ENCODE measurements at places on chromosomes 2 and 18.

DNA sequence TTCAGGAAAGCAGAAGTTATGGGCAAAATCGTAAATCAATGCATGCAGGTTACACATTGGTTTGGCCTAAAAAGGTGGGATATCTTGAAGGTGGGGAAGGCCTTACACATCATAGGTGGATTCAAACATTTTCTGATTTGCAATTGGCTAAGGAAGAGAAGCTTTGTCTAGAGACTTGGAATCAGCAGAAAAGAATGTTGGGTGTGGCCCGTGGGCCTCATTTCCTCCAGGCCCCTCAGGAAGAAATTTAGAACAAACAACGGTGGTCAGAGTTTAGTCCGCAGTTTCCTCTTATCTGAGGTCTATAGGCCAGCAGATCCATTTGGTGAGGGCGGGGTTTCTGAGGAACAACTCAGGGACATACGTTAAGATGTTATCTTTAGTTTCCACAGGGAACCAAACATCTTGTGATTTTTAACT lies 50.9 kb upstream of the AFF3 start:
- DNase-seq, result no peak

DNA sequence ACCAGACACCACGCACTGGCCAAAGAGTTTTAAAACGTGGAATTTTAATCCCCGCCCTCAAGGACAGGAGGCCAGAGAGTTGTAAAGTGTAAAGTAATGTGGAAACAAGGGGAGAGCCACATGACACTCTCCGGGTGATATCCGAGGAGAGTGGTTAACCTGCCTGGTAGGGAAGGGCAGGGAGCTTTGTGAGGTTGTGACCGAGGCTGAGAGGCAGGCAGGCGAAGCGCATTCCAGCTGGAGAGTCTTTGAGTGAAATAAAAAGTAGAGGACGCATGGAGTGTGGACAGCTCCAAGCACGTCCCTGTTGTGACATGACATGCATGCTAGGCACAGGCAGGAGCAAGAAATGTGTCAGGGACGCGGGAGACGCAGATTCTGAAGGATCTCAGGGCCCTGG lies 539.5 kb downstream of the RNF144A start:
- DNase-seq, result no peak

DNA sequence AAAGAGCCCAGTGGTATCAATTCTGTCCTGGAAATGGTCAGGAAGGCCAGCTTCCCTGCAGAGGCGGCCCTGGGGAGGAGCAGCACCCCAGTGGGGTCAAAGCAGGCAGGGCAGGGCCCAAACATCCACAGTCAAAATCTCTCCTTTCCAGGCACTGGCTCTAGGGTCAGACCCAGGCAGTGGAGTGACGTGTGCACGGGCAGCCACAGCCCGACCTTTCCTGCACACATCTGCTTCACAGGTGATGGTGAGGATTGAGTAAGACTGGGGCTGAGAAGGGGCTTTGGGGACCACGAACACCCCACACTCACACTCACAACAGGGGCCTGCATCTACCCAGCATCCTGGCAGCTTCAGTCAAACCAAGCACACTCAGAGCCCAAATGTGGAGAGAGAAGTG lies 97.8 kb upstream of the GLI2 start:
- no peak for DNase-seq

DNA sequence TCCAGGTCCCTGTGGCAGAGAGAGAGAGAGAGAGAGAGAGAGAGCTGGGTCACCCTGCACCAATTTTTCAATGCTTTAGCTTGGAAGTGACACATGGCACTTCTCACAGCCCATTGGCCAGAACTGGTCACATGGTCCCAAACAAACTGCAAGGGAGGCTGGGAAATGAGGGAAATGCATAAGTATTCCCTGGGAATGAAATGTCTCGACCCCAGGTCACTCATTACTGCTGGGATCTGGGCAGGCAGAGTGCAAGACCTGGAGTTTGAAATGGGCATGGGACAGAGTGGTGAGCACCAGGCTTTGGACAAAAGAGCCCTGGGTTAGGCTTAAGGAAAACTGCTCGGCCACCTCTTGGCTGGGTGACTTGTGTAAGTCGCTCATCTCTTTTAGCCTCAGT lies 37.0 kb downstream of the SMAD7 start:
- DNase-seq, result no peak

- no peak for DNase-seq
Measured at GRCh38 chr2:239444626-239445577, 44.1 kb upstream of the HDAC4 start.

DNA sequence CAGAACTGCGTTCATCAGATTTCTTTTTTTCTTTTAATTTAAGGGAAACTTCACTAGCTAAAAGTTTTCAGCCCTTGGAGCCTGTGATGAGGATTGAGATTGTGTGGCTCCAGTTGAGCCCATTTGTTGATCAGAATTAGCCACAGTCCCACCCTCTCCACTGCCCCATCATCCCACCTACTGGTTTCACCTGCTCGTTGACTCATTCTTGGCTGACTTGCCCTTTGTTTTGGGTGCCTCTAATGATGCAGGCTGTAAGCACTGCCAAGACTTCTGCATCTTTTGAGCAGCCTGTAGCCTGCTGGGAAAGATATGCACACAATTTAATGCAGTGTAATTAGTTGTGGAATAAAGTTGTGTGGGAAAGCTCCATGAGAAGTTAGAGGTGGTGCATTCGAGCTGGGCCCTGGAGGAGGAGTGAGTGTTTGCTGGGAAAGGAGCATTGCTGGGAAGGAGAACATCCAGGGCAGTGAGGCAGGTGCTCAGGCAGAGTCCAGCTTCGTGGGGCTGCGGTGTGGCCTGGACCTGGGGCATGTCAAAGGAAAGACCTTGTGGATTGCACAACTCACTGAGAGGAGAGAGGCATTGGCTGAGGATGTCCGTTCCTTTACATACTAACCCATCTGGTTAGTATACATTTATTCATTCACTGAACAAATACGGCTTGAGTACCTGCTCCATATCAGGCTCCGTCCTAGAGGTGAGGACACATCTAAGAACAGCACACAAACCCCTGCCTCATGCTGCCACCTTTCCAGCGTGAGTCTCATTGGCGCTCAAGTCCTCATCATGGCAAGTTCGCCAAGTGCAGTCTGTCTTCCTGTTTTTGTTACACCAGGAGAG lies 18.2 kb downstream of the ASPRV1 start:
- no peak for DNase-seq

GRCh38 chr2:1055014-1055595 lies 104.5 kb downstream of the SNTG2 start:
- DNase-seq, result no peak

GRCh38 chr2:37011130-37011529 lies 44.8 kb upstream of the STRN start:
- no peak for DNase-seq

DNA sequence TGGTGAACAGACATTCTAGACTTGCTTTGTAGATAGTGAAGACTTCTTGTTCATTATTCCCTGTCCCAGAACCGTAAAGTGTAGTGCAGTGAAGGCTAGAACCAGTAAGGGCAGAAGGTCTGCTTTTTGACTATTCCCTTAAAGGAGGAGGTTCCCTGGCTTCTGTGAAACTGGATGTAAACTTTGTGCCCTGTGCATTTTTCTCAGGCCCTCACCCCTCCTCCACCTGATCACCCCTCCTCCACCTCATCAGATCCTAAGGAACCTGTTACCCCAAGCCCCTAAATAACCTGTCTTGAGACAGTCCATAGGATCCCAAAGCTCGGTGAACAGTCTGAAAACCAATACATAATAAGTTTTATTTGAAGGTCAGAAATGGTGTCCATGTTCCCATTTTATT lies 33.7 kb downstream of the SFT2D3 start:
- no peak for DNase-seq

- no peak for DNase-seq
Measured at GRCh38 chr2:189444322-189444721, 3.0 kb downstream of the WDR75 start.

DNA sequence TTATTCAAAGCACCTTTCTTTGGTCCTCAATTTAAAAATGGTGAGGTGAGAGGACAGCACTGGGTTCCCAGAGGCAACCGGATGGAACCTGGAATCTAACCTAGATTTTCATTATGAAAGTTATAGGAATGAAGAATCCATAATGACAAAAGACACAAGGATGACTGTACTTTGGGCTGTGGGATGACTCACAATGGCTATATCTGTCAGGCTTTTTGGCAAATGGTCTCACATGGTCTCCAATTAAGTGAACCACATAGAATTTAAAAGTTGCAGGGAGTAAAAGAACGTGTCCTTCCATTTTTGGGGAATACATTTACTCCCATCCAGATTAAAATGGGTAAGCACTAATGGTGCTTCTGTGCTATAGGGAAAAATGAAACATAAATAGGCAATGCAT lies 31.8 kb upstream of the LYPD1 start:
- no peak for DNase-seq

- DNase-seq, result no peak
Measured at GRCh38 chr2:161030260-161031063, 129.8 kb upstream of the TANK start.

- DNase-seq, result no peak
Measured at GRCh38 chr18:47779381-47779780, 151.1 kb downstream of the SMAD2 start.

DNA sequence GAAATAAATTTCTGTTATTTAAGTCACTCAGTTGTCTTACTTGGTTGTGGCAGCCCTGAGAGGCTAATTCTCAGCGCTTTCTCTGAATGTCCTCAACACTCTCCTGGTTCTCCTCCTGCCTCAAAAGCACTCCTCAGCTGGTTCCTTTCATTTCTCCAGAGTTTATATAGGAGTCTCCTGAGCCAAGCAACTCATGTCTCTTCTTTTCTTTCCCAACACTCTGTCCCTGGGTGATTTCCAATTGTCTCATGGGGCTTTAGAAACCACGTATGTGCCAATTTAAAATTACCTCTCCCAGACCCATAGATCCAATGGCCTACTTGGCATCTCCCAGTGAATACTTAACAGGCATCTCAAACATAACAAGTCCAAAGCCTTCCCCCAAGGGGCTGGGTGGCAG lies 184.3 kb downstream of the TTC32 start:
- DNase-seq, result no peak

GRCh38 chr2:55926974-55927373 lies 3.4 kb upstream of the EFEMP1 start:
- no peak for DNase-seq

DNA sequence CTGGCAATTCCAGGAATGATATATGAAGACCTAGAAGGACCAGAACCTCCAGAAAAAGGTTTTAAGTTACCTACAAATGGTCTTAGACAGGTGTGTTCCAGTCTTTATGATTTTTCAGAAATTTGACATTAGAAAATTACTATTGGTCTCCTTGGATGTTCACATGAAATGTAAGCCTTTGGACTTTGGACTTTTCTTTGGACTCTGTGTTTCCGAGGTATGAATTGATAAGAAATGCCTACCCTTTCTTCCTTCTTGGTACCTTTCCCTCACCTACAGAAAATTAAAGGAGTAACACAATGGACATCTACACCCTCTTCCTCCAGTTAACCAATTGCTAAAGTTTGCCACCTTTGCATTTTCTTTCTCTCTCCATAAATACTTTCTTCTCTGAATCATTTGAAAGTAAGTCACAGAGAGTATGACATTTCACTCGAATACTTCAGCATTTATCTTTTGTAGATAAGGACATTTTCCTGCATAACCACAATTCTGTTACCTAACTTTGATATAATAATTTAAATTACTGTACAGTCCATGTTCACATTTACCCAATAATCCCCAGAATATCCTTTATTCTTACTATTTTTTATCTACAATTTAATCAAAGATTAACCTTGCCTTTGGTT lies 26.2 kb downstream of the CEP192 start:
- DNase-seq, result no peak

DNA sequence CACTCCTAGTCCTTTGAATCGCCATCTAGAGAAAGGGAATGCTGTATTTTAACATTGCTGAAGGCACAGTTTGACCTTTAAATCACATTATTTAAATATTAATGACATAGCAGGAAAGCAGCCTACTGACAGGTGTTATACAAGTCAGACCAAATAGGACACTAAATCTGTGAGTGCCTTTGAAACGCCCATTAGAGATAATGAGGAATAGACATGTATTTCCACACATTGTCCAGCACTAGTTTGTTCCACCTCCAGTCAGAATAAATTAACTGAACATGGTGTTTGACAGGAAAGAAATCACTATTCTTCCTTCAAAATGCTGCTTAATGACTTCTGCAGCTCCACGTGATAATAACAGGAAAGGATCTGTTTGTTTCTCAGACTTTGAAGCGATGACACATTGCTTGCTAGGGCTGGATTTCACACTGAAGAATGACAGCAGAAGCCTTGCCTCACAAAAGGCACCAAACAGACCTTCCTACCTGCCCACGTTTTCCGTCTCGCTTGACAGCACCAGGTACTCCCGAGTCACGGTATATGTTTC lies 90.5 kb upstream of the DDX18 start:
- no peak for DNase-seq

GRCh38 chr2:15776629-15776919 lies 163.8 kb upstream of the MYCN start:
- DNase-seq, result no peak

- DNase-seq, result no peak
Measured at GRCh38 chr2:37338933-37339332, 5.5 kb upstream of the QPCT start.

DNA sequence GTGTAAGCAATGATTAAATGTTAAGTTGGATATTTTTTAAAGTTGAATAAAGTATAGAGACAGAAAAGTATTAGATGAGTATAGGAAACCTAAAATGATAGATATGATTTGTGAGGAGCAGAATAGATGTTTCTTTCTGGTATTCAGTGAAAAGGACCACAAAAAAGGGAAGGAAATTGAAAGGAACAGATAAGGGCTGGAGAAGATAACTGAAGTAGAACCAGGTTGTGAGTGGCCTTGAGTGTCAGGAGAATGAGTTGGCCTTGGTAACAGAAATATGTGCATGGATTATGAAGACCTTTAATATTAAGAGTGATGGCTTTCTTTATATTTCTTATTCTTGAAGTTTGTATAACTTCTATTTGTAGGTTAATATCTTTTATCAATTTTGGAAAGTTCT lies 543.5 kb downstream of the METTL4 start:
- no peak for DNase-seq

DNA sequence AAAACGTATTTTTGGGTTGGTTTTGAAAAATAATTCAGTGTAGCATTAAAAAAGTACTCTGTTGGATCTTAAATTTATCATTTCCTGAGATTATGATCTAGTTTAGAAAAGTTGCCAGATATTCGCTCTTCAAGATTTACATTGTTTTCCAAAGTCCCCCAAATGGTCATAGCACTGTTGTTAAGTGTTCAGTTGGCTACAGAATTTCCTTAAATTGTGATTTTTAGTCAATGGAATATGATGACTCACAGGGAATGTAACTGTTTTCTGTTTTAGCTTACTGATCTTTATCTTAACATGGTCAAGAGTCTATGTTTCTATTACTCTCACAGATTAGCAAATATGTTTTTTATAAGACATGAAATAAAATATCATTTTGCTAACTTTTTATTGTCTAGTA lies 23.2 kb downstream of the PLCL1 start:
- no peak for DNase-seq

DNA sequence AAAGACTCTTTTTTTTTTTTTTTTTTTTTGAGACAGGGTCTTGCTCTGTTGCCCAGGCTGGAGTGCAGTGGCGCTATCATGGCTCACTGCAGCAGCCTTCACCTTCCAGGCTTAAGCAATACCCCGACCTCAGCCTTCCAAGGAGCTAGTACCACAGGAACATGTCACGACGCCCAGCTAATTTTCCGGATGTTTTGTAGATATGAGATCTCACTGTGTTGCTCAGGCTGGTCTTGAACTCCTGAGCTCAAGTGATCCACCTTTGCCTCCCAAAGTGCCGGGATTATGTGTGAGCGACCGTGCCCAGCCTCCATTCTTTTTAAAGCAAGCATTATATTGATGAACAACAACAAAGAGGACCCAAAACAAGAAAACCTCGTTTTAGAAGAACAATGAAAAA lies 307.1 kb upstream of the ID2 start:
- no peak for DNase-seq

GRCh38 chr2:203820969-203821368 lies 46.6 kb upstream of the CTLA4 start:
- no peak for DNase-seq

Data from stimulated activated CD8-positive, alpha-beta memory T cell treated with anti-CD3 and anti-CD28 coated beads, Interleukin-4, amount 100 ng/mL, for 24 hours (primary cell).